ENCODE measurements at places on chromosomes 1 and 21. TPM values are rescaled to one million over a fixed set of nuclear protein-coding genes. Genes with fewer than 3 reads are reported as not detected.
A peak's percentile ranks its signal among the peaks of the same experiment; 100 is the strongest.

Gene FBLIM1
- total RNA-seq: 69.1 TPM

Gene KIF26B
- total RNA-seq: 0.76 TPM

Gene TMCO2
- total RNA-seq: not detected

DNA sequence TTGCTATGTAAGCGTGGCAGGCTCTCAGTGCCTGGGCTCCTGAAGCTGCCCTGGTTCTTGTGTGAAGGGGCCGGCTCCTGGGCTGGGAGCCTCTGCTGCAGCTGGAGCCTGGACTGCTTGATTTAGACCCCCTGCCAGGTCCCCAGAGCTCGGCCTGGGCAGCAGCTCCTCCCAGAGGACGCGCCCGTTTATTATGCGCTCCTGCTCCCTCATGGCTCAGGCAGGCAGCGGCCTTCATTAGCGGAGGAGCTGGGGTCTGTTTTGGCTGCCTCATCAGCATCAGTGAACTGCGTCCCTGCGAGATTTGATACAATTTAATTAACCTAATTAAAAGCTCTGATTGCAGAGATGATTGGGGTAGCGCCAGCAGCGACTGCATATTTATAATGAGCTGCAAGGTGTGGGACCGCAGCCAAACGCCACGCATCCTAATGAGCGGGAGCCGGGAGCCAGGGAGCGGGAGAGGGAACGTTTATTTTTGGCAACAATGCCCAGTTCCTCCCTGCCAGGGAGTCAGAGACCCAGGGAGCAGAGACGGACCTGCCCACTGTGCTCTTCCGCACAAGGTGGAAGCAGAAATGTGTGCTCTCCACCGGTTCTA, 16.6 kb downstream of the UTP11 start:
- DNase-seq: peak; percentile 88

- peak; percentile 84 for DNase-seq
Observed at GRCh38 chr1:167052389-167052788, 37.8 kb downstream of the GPA33 start.

DNA sequence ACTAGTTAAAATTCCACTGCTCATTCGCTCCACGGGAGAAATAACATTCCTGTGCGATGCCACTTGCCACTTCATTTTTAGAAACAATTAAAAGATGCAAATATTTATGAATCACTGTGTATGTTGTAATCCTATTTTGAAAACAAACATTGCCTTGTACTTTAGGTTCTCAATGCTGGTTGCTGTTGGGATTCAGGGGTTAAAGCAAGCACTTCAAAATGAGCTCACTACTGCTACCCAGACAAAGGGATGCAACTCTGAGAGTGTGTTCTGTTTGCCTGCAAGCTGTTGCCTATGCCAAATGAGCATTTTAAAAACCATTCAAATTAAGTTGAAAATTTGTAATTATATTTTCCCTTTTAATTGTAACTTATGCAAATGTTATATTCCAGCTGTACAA, 87.5 kb downstream of the RWDD3 start:
- DNase-seq: no peak

DNA sequence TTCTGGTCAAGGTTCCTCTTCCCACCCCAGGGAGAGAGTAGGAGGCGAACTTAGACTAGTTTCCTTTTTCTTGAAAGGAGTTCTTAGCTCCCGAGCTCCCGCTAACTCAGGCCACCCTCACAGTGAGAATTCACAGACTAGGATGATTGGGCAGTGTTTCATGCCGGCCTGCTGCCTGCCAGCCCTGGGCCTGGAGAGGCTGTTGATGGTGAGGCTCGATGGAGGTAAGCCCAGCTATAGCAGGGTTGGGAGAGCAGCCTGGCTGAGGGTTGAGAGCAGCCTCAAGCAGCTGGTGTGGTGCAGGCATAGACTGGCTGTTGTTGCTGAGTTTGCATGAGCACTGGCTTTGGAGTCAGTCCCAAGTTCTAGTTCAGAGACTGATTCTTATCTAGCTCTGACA, 274.4 kb downstream of the MATN1 start:
- no peak for DNase-seq

DNA sequence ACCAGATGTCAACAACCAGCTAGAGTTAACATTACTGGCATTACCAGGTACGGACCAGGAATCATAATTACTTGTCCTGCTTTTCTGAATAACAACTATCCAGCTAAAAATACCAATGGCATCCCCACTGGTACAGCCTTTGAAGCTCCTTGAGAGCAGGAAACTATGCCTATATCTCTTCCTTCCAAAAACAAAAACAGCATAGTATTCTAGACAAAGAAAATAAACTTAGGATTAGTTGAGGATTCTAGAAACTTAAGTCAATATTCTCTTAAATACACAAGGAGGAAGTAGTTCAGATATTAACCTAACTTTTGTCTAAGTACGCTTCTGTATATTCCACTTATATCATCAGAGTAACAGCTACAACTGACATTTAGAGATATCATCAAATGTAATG, 3.0 kb downstream of the FUBP1 start:
- no peak for DNase-seq

DNA sequence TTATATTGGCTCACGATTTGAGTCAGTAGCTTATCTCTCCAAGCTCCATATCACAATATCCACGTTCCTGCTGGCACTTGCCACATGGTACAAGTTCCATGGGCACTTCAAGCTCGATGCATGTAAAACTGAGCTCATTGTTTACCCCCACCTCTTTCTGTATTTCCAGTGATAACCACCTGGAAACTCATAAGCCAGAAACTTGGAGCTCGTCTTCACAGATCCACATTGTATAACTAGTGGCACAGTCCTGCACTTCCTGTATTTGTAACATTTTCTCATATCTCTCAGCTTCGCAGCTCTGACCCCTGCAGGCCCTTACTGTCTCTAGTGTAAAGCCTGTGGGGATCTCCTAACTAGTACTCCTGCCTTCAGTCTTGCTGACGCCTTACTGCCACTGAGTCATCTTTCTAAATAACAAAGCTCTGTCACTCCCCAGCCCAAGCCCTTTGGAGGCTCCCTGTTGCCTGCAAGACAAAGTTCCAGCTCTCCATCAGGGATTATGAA, 6.5 kb upstream of the C2CD4D start:
- peak; percentile 33 for DNase-seq

All from GM23338 (cell line).